ENCODE measurements at places on chromosomes 11 and 22. TPM values are rescaled to one million over a fixed set of nuclear protein-coding genes. Genes with fewer than 3 reads are reported as not detected.

GRCh38 chr11:2531987-2532703, 87.3 kb downstream of the KCNQ1 start:
- DNase-seq, result no peak

DNA sequence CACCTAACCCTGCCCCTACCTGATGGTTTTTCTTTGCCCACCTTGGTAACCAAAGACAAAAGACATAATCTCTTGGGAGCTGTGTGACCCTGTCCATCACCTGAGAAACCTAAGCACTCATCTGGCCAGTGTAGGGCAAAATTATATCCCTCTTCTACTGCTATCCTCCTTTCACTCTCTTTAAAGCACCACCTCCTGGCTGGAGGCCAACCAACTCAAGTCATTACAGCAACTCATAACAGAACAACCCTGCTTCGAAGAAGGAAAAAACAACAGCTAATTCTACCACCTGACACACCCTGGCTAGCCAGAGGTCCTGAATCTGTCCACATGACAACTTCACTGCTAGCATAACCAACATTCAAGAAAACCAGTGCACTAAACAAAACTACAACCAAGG, 45.5 kb downstream of the GAS2 start:
- no peak for DNase-seq

- no peak for DNase-seq
These were observed 253.7 kb downstream of the AASDHPPT start for GRCh38 chr11:106331176-106331575.

DNA sequence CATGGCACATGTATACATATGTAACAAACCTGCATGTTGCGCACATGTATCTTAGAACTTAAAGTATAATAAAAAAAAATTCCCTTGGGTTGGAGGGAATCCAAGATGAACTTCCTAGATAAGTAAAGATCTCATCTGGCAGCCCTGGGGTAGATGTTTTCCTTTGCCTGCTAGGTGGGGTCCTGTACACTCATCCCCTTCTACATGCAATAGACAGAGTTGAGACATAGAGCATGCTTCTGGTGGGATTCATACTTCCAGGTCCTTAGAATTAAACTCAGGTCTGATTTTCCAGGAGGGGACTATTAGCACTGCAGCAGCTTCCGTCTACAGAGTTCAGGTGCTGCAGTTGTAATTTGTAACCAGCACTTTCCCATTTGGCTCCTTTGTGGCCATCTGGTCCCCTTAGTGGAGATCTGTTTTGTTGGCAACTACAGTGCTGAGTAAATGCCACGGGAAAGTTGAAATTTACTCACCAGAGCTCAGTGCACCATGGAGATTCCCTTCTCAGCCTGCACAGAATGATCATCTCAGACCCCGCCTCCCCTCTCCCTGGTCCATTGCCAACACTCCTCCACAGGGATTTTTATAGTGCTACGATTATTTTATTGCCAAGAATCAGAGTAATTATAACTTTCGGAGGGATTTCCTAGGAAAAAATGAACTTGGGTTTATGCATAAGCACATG, 220.1 kb upstream of the E2F8 start:
- no peak for DNase-seq

GRCh38 chr11:110077831-110078325, 15.3 kb upstream of the ZC3H12C start:
- no peak for DNase-seq

GRCh38 chr11:36817336-36817965, 219.4 kb upstream of the RAG2 start:
- DNase-seq, result no peak

GRCh38 chr11:551131-551530, 9.4 kb downstream of the LMNTD2 start:
- DNase-seq, result no peak

DNA sequence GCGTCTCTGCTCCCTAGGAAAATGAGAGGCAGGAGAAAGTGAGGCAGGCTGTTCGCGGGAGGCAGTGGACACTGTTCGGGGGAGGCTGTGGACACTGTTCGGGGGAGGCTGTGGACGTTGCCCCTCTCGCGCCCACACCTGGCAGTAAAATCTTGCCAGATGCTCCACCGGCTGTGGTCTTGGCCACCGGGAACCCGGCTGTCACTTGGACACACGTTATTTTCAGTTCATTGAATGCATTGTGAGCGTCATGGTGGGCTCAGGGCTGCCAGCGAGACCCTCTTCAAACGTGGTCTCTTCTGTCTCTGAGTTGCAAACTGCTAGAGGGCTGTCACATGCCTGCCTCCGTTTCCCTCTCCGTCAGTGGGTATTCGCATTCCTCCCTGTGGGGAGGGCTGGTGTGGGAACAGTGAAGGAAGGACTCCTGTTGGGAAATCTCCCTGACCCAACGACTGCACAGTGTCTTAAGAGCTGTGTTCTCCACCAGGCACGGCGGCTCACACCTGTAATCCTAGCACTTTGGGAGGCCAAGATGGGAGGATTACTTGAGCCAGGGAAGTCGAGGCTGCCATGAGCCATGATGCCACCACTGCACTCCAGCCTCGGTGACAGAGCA, 1.4 kb downstream of the PRR5 start:
- DNase-seq, result no peak

GRCh38 chr11:62131170-62131464, 7.3 kb downstream of the INCENP start:
- DNase-seq, result peak; percentile 40

DNA sequence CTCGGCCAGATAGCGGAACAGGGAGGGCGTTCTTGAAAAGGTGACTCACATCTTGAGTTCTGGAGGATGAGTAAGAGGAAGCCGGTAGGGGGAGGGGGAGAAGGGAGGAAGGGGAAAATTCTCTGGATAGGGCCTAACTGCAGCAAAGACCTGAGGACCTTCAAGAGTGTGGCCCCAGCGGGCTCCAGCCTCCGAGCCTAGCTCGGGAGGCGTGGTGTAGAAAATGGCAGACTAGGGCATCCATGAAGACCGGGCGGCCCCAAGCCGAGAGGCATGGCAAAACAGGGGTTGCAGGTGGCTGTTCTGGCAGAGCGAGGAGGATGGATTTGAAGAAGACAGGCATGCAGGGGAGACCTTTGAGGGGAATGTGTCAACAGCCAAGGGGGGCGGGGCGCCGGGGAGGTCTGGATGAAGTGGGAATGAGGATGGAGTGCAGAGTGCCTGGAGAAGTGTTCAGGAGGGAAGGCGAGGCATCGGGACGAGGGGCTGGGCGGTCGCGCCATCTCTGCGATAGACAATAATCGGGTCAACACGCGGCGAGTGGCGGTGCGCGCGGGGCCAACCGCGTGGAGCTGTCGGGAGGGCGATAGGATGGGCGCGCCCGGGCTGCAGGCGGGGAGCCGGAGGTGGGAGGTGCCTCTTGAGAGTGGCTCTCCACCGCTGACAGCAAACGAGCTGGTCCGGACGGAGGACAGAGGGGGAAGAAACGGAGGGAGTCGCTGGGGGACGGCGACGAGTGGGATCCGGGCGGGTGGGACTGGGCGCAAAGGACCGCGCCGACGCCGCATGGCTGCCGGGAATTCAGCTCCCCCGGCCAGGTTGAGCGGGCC, 40.0 kb upstream of the CREB3L1 start:
- peak; percentile 60 for DNase-seq

DNA sequence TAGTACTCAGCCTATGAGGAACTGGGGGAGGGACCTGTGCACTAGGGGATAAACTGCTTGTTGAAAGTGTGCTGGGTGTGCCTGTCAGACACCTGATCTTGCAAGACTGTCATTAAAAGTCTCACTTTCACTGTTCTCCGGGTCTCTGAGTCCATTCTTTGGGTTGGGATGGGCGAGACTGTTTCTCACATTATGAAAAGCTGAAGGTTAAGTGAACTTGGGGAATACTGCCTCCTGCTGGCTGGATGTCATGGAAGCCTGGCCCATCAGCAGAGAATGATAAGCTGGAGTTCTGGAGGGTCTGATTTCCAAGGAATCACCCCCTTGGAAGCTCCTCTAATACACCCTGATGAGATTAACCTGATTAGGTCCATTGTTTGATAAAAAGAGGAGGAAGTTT, 9.0 kb upstream of the VPREB1 start:
- no peak for DNase-seq

DNA sequence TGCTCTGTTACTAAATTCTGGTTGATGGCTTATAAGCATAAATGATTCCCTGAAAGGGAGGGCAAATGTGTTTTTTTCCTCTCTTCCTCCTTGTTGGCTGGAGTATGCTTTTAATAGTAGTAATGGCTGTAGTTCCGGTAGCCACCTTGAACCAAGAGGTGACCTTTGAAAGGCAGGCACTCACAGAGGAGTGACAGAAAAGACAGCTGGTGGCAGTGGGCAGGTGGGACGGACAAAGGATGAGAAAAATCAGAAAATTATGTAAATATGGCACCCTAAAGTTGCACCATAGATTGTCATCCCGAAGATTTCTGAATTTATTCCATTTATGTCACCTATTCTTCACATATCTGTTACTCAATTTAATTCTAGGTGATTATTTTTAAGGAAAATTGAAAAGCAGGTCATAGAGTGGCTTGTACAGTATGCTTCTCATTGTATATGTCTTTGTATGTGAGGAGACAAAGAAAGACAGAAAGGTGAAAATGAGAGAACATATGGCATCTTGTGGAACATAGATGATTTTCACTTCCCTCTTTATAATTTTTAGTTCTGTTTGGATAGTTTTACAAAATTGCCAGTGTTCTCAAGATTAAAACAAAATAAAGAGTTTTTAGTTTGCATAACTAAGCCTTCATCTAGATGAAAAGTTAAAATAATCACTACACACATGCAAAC, 17.0 kb downstream of the CASP12 start:
- DNase-seq, result no peak

GRCh38 chr11:67541198-67541597, 18.0 kb upstream of the CABP2 start:
- DNase-seq, result no peak

GRCh38 chr22:49576241-49577141, 251.2 kb downstream of the BRD1 start:
- no peak for DNase-seq

DNA sequence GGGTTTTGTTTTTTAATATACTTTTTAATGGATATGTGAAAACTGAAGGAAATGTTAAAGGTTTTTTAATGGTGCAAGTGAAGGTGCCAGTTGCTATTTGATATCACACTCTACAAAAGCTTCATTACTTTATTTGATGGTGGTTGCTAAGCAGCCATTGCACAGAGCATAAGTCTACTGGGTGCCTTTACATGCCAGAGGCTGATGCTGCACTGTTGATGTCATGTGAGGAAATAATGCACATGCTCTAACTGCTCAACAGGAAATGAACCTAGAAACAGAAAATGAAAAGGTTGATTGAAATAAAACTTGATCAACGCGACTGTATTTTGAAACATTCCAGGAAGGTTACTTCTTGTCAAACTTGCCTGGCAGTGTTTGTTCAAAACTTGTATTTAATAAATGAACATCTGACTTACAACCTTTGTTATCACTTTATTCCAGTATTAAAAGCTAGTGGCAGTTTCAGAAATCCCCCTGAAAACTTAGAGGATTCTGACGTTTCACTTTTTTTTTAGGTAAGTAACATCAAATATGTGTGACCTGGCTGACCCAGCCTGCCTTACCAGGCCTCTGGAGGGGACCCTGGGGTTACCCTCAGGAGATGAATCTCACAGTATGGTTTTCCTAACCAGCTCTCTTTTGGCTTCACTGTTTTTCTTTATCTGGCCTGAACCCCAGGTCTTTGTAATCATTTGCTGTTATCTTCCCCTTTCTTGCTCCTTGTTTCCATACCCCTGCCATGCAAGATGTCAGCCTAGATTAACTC, 2.4 kb upstream of the ATP5MG start:
- no peak for DNase-seq

DNA sequence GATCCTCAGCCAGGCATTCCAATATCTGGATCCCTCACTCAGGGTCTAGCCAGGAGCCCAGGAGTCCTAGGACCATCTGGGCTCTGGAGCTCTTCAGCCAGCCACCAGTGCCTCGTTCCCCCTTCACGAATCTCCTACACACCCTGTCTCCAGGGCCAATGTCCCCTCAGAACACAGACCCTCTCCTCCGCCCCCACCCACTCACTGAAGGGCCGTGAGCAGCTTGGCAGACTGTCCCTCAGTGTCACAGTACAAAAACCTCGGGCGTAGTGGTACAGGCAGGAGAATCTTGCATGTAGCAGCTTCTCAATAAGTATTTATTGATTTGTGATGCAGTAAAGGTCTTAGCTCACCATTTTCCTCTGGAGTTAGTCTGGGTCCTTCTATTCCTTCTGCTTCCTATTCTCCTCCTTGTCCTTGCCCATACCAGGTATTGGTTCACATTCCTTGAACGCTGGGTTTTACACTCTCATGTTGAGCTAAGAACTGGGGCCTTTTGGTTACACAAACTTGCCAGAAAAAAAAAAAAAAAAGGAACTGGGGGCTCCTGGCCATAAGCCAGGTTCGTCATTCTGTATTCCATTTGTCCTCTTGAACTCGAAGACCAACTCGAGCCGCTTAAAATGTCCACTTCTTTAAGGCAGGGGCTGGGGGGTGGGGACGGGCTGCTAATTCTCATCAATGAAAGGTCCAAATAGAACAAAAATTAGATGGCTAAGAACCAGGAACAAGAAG, 2.3 kb downstream of the CXCR5 start:
- no peak for DNase-seq

GRCh38 chr22:34072585-34072984, 152.3 kb upstream of the LARGE1 start:
- no peak for DNase-seq

DNA sequence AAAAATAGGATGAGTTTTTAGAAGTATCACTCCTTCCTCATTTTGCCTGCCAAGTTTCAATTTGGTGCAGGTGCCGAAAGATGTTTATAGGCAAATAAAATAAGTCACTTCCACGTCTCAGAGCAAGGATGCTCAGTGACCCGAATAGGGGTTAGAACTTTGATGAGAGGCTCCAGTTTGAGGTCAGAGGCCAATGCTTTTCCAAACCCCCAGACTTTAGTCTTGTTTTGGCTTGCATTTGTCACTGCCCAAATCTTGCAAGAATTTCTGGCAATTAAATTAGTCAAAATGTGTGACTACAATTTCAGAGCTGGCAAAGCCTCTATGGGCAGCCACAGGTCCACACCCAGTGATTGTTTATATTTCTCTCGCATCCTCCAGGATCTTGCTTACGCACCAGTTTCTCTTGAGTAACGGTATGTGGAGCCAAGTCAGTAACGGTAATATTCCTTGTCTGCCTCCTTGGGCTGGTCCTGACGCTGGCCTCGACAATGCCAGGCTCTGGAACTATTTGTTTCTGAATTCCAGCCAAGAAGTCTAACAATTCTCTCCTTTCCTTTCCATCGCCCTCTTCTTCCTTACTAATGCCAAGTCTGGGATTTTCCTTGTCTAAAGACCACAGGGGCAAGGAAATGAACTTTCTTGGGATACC, 9.9 kb upstream of the NUP160 start:
- peak; percentile 52 for DNase-seq

GRCh38 chr22:43889860-43890253, 2.0 kb downstream of the PNPLA5 start:
- DNase-seq, result no peak

Gene APOL3
- 15.2 TPM for total RNA-seq

Gene SEC14L6
- not detected for total RNA-seq

Gene CSRP3
- total RNA-seq, result not detected

Gene OR10D3
- not detected for total RNA-seq

Gene SLCO2B1
- total RNA-seq, result 293 TPM

Gene LINC01488
- not detected for total RNA-seq

Gene SYT12
- total RNA-seq, result 3.9 TPM

Gene KLHL35
- not detected for total RNA-seq

Gene FAM111A
- 69.5 TPM for total RNA-seq

Gene EMID1
- 7.1 TPM for total RNA-seq

Gene MFRP
- total RNA-seq, result not detected

Gene SPI1
- total RNA-seq, result 2.6 TPM

Gene OR52B4
- not detected for total RNA-seq

Gene LRRC10B
- total RNA-seq, result 2.5 TPM

Gene MRGPRX3
- not detected for total RNA-seq

Gene CHADL
- total RNA-seq, result not detected
